COR-L47 (cell line): ENCODE measurements at places on chromosomes 2 and 18.

DNA sequence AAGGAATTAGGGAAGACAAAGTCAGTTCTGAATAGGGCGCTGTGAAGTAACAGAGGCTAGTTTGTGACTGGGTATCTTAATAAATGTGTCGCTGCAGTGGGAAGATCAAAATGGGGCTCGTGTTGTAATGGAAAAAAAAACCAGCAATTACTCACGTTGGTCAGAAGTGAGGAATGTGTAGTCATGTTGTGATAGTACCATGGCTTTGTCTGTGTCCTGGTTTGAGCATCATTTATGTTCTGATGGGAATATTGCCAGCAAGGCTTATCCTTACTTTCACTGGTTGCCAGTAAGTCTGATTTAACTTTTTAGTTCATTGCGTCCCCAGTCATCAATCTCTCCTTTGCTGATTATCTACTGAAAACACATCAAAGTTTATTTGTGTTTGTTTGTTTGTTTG lies 467.6 kb downstream of the NYAP2 start:
- no peak for DNase-seq

GRCh38 chr2:71789556-71790204 lies 336.3 kb downstream of the DYSF start:
- DNase-seq: no peak

- DNase-seq: no peak
Measured at GRCh38 chr18:56451188-56451587, 187.2 kb downstream of the TXNL1 start.

GRCh38 chr2:101063352-101064124 lies 61.4 kb downstream of the RPL31 start:
- DNase-seq: no peak

DNA sequence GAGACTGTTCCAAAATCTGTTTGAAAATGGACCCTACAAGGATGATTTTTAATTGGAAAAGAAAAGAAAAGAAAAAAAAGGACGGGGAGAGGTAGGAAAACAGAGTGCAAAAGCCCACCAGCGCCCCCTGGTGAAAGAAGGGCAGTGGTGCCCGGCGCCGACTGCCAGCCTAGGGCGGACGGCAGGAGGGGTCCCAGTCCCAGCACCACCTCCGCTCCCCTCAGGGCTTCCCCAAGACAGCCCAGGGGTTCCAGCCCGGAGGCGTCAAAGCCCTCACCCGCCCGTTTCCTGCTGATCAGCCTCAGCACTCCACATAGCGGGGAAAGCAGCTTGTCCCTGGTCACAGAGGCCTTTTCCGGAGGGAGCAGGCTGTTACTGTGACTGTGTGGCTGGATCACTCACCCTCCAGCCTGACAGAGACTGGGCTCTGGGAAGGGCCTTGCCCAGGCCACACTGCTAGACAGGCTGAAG lies 213.9 kb downstream of the TFCP2L1 start:
- peak; percentile 29 for DNase-seq

GRCh38 chr2:106096299-106097037 lies 97.6 kb downstream of the UXS1 start:
- no peak for DNase-seq

GRCh38 chr2:177573120-177573519 lies 180.5 kb downstream of the AGPS start:
- DNase-seq: no peak

- DNase-seq: no peak
Measured at GRCh38 chr2:59969161-59969560, 584.3 kb downstream of the BCL11A start.

DNA sequence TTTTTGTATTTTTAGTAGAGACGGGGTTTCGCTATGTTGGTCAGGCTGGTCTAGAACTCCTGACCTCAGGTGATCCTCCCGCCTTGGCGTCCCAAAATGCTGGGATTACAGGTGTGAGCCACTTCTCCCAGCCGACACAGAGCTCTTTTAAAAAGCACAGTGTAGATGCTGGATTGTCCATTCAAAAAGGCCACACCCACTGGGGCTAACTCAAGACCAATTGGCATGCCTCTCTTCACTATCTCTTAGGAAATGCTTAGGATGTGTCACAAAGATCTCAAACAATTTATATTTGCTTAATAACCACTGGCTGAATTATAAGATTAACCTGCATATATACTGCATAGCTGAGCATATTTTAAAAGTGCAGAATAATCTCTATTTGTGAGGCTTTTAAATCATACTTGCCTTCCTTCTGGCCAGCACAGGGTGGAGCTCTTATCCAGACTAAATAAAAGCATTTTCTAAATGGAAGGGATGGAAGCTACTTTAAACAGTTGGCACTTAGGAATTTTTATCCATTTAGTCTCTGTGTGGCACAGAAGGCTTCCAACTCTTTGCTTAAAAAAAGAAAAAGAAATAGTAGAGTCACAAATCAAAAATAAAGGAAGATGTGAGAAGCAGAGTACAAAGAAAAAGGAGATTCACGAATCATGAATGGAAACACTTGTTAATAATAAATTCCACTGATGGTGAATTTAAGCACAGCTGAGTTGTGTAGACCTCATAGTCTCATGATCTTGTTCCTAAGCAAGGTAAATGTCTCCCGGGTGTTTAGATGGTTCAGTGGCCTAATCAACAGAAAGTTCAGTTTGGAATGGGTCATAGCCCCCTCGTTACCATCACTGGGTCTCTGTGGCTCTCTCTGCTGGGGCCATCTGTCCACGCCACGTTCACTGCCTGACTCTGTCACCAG lies 22.4 kb downstream of the CRYGD start:
- DNase-seq: peak; percentile 4

- no peak for DNase-seq
Measured at GRCh38 chr2:39975476-39976020, 196.5 kb upstream of the THUMPD2 start.

- no peak for DNase-seq
Measured at GRCh38 chr2:238117199-238118154, 17.3 kb downstream of the ESPNL start.

GRCh38 chr18:64692826-64693225 lies 543.9 kb upstream of the LINC00305 start:
- DNase-seq: no peak

DNA sequence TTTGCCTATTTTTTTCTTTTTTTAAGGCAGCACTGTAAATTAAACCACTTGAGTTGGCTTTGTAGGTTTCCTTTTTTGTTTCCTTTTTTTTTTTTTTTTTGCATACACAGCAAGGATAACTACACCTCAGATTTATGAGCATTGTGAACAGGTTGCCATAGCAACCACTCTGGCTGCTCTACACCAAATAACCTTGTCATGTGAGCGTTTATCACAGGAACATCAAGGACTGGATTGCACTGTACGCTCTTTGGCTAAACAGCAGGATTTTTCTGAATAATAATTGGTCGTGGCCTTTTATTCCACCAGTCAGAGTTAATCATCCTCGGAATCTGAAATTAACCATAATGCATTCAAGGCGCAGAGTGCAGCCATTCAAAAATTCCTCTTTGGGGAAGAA lies 199.1 kb upstream of the SLC14A2 start:
- DNase-seq: peak; percentile 99
